ENCODE measurements at places on chromosomes 3 and 15. TPM values are rescaled to one million over a fixed set of nuclear protein-coding genes. Genes with fewer than 3 reads are reported as not detected.

- DNase-seq, result no peak
These were observed 15.0 kb upstream of the EOMES start for GRCh38 chr3:27737091-27737490.

DNA sequence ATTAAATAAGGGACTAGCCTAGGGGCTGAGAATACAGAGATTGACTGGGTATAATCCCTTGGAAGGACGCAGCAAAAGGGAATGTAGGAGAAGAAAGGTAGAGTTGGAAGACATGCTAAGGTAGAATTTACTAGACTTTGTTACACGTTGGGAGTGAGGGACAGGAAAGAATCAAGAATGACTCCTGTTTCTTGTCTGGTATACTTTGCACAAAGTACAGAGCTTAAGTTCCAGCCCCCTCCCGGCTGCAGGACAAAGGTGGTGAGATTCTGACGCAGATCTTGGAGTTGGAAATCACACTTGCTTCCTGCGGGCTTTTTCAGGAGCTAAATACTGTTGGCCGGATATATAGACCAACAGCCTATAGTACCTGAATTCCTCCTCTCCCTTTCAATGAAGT lies 895 bp downstream of the HYKK start:
- no peak for DNase-seq

DNA sequence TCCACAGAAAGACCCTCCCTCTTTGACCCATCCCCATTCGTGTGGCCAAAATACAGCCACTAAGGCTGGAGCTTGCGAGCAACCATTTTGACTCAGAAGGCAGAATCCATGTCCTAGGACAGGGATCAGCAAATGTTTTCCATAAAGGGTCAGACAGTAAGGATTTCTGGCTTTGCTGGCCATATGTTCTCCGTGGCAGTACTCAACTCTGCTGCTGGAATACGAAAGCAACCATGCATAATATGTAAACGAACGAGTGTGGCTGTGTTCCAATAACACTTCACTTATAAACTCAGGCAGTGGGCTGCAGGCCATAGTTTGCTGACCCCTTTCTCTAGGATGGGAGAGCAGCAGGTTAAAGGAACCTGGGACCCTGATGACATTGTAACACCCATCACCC lies 77.6 kb upstream of the WNT5A start:
- DNase-seq, result no peak

DNA sequence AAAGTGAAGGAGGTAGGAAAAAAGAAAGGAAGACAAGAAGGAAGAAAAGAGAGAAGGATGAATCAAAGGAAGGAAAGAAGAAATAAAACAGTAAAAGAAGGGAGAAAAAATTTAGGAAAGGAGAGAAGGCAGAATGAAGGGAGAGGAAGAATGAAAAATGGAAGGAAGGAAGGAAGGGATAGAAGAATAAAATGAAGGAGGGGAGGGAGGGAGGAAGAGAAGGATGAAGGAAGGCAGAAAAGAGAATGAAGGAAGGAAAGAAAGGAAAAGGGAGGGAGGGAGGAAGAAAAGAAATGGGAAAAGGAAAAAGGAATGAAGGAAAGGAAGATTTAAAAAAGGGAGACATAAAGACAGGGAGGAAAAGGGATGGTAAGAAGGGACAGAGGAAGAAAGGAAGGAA lies 393.7 kb upstream of the GRM7 start:
- no peak for DNase-seq

Gene CYP1A2
- 0.23 TPM for total RNA-seq

Gene GPR149
- not detected for total RNA-seq

GRCh38 chr15:61421938-61422337 lies 192.8 kb upstream of the RORA start:
- no peak for DNase-seq
